ENCODE measurements at places on chromosomes 6 and 20. TPM values are rescaled to one million over a fixed set of nuclear protein-coding genes. Genes with fewer than 3 reads are reported as not detected.

DNA sequence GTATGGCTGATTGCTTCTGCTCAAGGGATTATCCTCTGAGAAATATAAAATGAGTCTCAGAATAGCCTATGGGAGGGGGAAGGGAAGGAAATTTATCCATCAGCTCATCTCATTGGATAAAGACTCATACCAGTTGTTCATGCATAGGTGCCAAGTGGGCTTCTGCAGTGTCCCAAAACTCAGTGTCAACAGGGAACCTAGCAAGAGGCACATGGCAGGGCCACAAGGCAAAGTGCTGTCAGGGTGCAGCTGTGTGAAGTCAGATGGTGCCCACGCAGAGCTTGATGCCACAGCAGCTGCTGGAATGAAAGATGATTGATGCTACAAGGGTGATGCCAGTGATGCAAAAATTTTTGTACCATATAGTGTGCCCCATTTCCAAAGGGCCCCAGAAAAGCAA, 3.2 kb upstream of the CHD6 start:
- no peaks in the 10 kb centered on the region for H3K4me1 ChIP-seq
- no peaks in the 10 kb centered on the region for H3K27me3 ChIP-seq
- no peak overlapping the region for H3K4me3 ChIP-seq
- H3K36me3 ChIP-seq = no peaks in the 10 kb centered on the region

DNA sequence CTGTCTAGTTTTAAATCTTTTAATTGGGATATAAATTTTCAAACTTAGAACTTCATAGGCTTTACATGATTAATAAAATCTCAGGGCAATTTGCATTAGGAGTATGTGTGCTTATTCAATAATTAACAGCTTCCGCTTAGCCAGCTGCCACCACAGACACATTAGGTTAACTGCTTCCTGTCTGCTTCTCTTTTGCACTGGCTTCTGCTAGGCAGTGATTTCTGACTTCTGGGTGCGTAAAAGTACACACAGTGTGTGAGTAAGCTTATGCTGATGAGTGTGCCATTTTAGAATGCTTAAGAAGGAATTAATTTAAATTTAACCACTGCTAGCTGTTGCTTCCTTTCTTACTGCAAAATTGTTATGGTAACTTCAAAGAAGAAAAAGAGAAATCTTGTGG, 73.9 kb downstream of the F13A1 start:
- no peak overlapping the region for H3K27ac ChIP-seq
- no peak for DNase-seq

GRCh38 chr6:157249826-157250225, 73.5 kb downstream of the TMEM242 start:
- H3K27me3 ChIP-seq = no peaks in the 10 kb centered on the region
- H3K4me3 ChIP-seq = no peak overlapping the region
- no peak for DNase-seq
- H3K27ac ChIP-seq = no peak overlapping the region

DNA sequence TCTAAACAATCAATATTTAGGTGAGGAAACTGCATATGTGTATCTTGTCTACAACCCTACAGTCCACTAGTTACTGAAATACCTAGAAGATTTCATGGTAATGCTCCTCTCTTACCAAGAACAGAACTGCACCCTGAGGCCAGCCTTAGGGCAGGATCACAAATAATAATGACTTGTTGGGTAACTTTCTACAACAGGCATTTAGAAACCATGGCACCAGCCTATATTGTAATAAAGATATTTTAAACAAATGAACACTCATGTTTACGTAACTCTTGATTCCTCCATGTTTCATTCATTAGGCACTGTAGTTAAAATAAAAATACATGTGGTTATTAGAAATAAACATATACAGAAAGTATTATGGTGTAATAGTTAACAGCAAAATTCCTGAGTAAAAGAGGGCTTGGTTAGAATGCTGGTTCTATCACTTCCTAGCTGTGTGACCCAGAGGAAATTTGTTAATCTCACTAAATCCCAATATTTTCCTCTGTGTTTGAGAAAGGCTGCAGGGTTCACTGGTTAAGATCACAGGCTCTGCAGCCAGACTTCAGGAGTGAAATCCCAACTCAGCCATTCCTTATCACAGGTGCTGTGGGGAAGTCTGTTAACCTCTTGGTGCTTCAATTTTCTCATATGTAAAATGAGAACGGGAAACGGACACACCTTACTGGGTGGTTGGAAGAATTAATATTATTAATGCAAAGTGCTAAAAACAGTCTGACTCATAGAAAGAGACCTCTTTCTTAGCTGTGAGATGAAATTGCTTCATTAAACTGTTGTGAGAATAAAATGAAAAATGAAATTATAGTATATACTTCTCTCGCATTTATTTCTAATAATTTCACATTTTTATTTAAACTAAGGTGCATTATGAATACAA, 8.5 kb downstream of the HMGN3 start:
- peaks cover 2% of the 10 kb centered on the region for H3K36me3 ChIP-seq
- H3K4me1 ChIP-seq = peaks cover 12% of the 10 kb centered on the region
- no peak overlapping the region for H3K4me3 ChIP-seq
- no peak for DNase-seq

DNA sequence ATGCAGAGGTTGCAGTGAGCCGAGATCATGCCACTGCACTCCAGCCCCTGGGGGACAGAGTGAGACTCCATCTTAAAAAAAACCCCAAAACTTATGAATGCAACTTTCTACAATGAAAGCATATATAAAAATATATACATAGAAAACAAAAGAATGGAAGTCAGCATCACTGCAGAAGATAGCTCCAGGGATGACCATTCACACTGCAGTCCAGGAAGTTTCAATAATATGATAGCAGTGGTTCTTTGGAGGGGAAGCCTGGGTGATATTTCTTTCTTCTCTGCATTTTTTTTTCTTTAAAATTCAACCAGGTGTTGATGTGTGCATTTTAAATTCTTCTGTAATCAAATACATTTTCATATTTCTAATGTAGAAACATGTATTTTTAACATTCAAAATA, 12.3 kb downstream of the HLA-G start:
- H3K27ac ChIP-seq = no peak overlapping the region
- no peak overlapping the region for H3K4me3 ChIP-seq
- H3K27me3 ChIP-seq = peaks cover 17% of the 10 kb centered on the region
- no peak for DNase-seq
- no peaks in the 10 kb centered on the region for H3K4me1 ChIP-seq
- no peaks in the 10 kb centered on the region for H3K36me3 ChIP-seq

DNA sequence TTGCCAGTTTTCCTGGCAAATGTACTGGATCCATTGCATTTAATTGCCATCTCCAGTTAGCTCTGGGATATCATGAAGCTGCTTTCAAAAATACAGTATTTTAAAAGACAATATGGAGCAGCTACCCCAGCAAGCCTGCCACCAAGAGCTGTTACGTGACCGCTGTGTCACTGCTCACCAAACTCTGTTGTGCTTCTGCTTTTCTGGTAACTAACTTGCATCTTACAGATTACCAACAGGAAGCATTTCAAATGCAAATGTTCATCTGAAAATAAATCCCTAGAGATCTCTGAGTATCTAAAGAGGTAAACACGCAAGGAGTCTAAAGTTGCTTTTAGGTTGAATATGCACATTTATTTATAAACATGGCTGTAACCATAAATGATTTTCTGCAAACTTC, 1008.3 kb downstream of the KIF16B start:
- H3K27me3 ChIP-seq = no peaks in the 10 kb centered on the region
- no peak overlapping the region for H3K27ac ChIP-seq
- no peaks in the 10 kb centered on the region for H3K36me3 ChIP-seq
- DNase-seq = no peak
- H3K4me3 ChIP-seq = no peak overlapping the region
- no peaks in the 10 kb centered on the region for H3K4me1 ChIP-seq

The FAM184A gene
- polyA plus RNA-seq = 6.3 TPM

The NOX3 gene
- polyA plus RNA-seq = not detected

The ZSWIM1 gene
- 2.7 TPM for polyA plus RNA-seq

The PRSS35 gene
- polyA plus RNA-seq = not detected

The PSORS1C2 gene
- polyA plus RNA-seq = not detected

The SSTR4 gene
- polyA plus RNA-seq = not detected

The DNMT3B gene
- 1.1 TPM for polyA plus RNA-seq

The DOK5 gene
- not detected for polyA plus RNA-seq

All from small intestine (tissue), 16 donors.